SIG-M5 (cell line): ENCODE measurements at places on chromosomes 12 and 14.

GRCh38 chr12:98275131-98275475, 240.3 kb upstream of the TMPO start:
- DNase-seq = no peak

DNA sequence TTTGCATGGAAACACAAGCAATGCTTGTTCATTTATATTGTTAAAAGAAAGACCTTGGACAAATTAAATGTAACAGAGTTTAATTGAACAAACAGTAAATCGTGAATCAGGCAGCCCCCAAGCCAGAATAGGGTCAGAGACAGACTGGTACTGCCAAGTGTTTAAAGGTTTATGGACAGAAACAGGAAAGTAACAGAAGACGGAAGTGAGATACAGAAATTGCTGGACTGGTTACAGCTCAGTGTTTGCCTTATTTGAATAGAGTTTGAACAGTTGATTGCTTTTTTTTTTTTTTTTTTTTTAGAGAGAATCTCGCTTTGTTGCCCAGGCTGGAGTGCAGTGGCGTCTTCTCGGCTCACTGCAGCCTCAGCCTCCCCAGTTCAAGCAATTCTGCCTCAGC, 50.3 kb downstream of the DAO start:
- no peak for DNase-seq

DNA sequence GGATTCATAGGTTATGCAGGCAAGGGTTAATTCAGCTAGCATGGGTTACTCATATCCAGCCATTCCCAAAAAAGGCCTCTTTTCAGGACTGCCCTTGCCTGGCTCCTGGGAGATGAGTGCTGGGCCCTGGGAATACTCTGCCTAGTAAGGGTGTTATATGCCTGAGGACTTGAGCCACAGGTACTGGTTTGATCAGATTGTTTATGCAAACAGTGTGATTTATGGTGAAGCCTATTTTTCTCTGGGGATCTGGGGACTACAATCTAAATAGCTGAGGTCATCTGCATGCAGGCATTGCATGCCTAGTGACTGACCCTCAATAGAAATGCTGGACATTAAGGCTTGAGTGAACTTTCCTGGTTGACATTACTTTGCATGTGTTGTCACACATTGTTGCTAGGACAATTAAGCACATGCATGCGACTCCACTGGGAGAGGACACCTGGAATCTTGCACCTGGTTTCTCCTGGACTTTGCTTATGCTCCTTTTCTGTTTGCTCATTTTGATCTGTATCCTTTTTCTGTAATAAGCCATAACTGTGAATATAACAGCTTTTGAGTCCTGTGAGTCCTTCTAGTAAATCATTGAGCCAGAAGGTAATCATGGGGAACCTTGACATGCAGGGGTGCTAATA, 73.0 kb downstream of the RAD51B start:
- DNase-seq = no peak

- no peak for DNase-seq
Observed at GRCh38 chr14:75107186-75107585, 19.7 kb downstream of the NEK9 start.

DNA sequence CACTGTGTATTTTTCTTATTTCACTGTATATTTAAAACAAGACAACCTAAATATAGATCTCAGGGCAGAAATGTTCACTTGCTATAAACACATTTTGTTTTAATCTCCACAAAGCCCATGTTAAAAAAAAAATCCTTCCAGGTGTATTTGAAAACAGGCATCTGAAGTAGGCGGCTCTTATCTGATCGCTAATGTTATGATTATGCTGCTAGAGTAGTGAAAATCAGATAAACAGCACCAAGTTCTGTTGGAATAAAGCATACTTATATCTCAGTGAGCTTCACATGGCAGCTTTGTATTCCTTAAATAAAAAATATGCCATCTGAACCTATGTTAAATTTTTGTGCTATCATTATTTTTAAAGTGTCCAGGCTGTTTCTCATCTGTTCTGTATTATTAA, 47.6 kb upstream of the PZP start:
- no peak for DNase-seq

DNA sequence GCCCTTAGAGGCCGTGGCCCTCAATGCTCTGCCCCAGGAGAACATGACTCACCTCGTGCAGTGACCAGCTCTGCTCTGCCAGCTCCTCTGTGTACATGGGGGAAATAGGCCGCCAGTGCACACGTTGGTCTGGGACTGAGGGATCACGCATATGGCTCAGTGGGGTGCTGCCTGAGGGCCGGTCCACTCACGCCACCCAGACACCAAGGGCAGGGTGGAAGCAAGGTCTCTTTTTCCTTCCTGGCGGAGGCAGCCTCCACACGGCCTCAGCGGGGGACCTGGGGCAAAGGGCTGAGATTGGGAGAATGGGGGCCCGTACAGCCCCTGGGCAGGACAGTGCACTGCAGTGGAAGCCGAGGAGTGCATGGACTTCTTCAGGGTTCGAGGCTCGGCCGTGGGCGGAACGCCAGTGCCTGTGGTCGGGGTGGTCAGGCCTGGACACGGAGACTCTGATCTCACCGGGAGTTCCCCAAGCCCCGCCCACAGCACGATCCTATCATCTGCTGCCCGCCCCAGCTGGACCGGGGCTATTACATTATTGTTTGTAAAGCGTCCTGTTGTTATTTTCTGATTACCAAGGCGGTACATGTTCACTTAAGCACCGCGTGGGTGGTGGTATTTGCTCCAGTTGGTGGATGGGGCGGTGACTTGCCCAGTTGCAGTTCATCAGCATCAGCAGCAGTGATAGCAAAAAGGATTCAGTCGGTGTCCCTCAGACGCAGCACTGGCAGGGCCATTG, 38.8 kb upstream of the TDRD9 start:
- no peak for DNase-seq
